Right kidney (tissue), 9 donors: ENCODE measurements at places on chromosomes 5 and 9.

DNA sequence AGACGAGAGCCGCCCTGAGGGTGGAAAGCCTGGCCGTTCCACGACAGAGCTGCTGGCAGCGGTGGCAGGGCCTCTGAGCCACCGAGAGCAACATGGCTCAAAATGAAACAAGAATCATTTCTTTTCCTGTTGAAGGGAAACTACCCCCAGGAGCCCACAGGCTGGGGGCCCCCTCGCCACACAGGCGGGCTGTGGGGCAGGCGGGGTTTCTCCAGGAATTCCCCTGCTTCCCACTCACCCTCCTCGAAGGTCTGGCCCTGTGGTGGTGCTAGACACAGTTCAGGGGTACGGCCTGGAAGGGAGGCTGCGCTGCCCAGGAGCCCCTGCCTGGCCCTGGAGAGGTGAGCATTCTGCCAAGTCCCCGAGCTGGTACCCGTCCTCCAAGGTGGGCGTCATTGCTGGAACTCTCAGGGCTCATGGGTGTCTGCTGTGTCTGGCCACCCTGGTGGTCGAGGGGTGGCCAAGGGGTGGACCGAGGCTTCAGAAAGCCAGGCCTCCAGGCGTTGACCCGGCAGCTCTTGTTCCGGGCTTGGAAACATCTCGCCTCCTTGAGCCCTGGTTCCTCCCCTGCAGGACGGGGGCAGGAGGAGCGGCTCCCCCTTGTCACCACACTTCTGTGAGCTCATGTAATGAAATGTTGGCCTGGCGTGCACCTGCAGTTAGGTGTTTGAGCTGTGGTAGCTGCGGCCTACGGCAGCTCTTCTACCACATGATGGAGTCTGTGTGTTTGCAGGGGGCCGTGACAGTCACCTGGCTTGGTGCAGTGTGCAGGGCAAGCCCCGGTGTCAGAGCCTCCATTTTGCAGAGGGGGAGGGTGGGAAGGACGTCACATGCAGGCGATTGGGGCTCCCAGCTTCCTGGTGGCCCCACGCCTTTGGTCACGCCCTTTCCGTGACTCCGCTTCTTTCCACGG is 65.3 kb downstream of the RXRA start:
- DNase-seq = no peak

DNA sequence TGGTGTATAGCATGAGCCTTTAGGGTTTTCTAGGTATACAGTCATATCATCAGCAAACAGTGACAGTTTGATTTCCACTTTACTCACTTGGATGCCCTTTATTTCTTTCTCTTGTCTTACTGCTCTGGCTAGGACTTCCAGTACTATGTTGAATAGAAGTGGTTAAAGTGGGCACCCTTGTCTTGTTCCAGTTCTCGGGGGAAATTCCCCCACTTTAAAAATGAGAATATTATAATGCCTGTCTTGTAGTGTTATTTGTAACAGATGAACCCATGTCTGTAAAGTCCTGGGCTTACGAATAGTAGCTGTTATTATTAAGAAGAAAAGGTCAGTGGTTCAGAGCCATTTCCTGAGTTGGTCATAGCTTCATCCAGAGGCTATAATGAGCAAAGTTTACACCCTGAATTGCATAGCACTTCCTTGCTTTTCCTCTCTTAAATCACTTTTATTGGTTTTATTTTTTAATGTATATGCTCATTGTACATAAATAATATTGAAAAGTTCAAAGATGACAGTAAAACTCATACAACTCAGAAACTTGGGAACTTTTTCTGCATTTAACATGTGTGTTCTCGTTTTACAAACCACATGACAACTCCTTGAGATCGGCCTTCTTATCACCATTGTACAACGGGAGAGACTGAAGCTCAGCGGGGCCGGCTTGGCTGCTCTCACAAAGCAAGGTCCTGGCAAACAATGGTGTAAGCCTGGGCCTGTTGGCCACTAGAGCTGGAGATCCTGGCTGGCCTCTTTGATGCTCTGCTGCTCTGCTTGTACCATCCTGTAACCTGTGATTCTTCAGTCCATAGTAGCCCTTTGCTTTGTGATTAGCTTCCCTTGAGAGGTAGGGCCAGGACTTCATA is 85.2 kb downstream of the CYFIP2 start:
- DNase-seq = no peak

DNA sequence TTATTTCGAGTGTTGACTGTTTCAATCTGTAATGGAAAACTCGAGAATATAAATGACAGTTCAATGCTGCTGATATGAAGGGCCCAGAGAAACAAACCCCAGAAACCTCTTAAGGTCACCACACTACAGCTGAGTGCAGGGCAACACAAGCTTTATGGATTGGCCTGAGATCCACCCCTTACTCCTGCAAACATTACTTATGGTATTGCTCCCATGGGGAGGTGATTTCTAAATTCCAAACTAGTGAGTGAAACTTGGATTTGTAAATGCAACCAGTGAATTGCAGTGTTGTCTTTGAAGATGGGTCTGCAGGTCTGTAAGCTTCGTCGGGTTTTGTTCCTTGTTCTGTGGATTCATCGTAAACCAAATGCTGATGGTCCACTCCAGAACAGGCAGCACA is 85.4 kb downstream of the NTRK2 start:
- DNase-seq = no peak

- DNase-seq = peak; percentile 79
Observed at GRCh38 chr5:176629853-176630680, at the start of the genes EIF4E1B and SNCB. Gene EIF4E1B, plus strand, starts transcription at chr5:176630675. Its CDS starts 12,113 bp downstream, at chr5:176642788. Gene SNCB, minus strand, starts transcription at chr5:176630534. Its CDS starts 880 bp downstream, at chr5:176629654.

- no peak for DNase-seq
Observed at GRCh38 chr5:160640406-160640805, 211.6 kb downstream of the ATP10B start.

- DNase-seq = no peak
Observed at GRCh38 chr5:179405054-179405416, 59.8 kb upstream of the ADAMTS2 start.

DNA sequence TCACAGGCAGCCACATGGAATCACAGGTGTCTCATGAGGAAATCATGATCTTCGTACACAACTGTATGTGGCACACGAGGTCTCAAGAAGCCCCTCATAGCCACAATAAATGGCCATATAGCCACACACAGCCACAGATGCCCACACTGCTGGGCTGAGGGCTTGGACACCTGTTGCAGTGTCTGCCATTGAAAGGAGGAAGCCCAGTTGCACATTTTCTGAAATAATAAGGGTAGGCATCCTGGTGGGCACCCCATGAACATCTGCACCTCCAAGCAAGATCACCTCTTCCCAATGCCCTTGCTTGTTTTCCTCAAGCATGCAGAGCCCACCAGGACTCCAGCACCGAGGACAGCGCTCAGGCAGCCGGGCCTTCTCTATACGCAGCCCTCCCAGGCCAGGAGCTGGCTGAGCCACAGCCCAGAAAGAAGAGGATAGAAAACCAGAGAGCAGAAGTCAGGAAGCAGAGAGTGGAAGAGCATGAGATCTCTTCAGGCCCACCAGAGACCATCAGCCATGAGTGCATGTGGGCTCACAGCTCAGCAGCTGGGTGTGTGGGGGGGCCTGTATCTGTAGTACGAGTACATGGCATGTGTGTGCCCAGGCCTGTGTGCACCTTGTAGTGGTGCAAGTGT is 1.0 kb upstream of the ACSL6 start:
- DNase-seq = peak; percentile 57

DNA sequence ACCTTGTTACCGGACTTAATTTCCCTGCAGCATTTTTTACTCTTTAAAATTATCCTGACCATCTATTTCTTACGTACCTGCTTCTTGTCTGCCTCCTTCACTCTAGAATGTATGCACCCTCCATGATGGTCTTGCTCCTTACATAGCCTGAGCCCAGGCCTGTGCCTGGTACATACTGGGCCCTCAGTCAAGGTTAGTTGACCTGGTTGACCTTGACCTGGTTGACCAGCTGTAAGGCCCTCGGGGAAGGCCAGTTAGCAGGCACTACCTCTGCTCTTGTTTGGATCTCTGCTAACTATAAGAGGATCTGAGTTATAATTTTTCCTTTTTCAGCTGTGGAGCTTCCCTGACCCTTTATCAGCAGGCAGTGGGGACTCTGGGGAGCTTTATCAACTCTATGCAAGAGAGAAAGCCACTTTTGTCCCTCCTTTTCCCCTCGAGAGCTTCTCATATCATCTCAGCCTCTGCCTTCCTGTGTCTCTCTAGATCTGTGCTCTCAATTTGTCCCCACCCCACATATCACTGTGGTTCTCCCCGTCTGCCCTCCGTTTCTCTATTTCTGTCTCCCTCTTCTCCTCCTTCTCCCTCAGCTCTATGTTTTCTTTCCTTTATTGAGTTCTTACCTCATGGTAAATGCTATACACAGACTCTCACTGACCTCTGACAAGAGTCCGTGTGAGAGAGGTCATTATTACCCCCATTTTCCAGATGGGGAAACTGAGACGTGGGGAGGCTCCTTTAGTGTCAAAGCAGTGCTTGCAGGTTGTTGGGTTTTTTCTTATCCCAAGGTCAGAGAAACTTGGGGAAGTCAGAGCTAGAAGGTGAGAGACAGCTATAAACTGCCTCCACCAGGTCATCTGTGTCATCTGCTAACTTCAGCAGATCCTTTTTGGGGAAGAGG is 28.6 kb downstream of the SPRY4 start:
- DNase-seq = no peak

GRCh38 chr5:87844449-87844848 is 424.2 kb downstream of the TMEM161B start:
- DNase-seq = no peak

DNA sequence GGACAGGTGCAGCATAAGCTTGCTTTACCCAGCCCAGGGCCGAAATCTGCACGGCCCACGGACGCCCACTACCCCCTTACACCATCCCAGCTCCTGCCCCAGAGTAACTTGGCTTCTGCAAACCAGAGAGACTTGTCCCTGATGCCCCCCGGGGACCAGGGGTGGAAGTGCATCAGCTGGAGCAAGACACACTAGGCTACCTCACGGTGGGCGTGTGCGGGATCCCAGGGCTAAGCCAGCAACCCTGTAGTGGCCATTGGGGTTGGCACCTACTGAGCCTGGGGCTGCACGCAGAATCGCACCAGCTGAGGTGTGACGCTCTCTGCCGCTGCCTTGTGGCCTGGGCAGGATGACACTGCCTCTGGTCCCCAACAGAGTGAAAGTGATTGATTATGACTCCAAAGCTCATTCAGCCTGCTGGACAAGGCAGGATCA is 6.1 kb upstream of the ZNF79 start:
- DNase-seq = no peak

DNA sequence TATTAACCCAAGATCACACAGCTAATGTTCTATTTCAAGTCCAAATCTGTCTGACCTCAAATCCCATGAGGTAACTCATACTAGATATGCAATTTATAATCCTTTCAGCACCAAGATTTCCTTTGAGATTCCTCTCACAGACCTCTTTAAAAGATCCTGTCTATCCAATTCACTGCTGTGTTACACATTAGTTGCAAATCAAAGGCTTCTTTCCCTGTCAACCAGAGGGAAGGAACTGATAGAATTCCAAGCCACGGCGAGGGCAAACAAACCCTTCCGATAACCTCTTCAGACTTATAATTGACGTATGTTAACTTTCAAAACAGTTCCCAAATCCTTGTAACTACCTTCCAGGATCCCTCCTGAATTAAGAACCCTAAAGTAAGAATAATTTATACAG is 168.9 kb downstream of the DRD1 start:
- DNase-seq = no peak

GRCh38 chr5:143057580-143057999 is 287.4 kb downstream of the ARHGAP26 start:
- DNase-seq = no peak

DNA sequence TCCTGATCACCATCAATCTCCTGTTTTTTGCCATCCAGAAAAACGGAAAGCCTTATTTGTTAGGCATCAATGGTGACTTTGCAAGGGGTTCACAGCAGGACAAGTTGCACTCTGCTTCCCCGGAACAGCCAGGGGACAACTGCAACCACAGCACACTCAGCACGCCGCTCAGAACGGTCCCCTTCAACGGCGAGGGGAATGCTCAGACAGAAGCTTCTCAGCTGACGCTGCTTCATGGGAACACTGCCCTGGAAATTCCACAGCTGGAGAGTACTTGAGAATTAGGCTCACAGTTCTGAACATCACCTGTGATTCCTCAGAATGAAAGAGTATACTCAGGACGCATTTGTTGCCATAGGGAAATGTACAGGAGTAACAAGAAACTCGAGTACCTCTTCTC is 40.1 kb upstream of the PLPP6 start:
- DNase-seq = no peak

DNA sequence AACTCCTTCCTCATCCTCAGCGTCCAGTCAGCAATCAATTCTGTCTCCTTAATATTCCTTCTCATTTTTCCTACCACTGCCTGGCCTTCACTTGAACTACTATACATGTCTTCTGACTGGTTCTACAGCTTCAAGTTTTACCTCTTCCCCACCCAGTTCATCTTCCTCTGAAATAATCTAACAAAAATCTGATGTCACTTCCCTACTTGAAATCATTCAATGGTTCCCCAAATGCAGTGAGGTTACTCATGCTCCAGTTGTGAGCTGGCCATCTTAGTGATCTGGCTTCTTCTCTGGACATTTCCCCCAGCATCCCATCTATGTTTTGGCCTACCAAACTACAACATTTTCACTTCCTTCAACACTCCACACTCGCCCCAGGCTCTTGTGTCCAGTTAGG is 14.9 kb upstream of the TMEM267 start:
- no peak for DNase-seq

- no peak for DNase-seq
Observed at GRCh38 chr9:95229230-95229915, 88.1 kb downstream of the FANCC start.

DNA sequence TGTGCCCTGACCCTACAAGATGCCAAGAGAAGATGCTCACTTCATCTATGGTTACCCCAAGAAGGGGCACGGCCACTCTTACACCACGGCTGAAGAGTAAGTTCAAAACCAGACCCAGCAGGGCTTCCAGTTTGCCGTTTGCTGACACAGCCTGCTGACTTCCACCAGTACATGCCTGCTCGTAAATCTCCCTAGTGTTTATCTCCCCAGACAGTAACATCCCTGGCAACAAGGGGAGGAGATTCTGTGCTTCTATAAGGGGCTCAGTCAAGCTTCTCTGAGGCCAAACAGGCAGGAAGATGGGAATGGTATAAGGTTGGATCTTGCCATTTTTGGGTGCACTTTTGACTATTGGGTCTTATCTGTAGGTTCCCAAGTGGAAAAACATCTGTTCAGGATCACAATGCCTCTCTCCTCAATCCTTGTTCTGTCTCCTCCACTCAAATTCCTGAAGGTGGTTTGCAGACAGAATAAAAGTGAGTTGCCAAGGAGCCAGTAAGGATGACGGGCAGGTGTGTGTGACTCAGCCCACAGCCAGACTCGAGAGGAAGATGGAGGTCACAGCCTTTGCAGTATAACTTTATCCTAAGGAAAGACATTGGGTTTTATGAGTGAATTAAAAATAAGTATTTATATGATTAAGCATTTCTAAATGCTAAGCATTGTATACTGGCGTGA is 1.9 kb downstream of the MLANA start:
- peak; percentile 18 for DNase-seq

- DNase-seq = peak; percentile 12
Observed at GRCh38 chr9:16268067-16268881, 602.2 kb downstream of the BNC2 start.

DNA sequence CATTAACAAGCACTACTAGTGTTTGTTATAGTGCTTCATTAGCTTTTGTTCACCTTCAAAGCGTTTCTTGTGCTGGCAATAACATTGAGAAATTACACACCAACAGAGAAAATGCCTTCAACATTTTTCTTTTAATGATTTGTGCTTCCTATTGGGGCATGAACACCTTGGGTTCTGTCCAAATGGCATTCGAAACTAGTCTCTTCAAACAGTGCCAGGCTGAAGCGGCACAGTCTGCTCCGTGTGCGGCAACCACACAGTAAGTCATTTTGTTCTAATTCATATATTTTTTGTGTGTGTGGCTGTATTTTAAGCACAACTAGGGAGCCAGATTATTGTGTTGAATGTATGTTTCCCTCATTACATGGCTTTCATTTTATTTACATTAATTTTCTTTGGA is 414.7 kb upstream of the SGCD start:
- no peak for DNase-seq
